ENCODE measurements at places on chromosomes 2 and 18.

- no peak for DNase-seq
Measured at GRCh38 chr18:77448046-77448445, 198.4 kb downstream of the GALR1 start.

GRCh38 chr2:217101972-217102371, 242.1 kb upstream of the TNP1 start:
- no peak for DNase-seq

DNA sequence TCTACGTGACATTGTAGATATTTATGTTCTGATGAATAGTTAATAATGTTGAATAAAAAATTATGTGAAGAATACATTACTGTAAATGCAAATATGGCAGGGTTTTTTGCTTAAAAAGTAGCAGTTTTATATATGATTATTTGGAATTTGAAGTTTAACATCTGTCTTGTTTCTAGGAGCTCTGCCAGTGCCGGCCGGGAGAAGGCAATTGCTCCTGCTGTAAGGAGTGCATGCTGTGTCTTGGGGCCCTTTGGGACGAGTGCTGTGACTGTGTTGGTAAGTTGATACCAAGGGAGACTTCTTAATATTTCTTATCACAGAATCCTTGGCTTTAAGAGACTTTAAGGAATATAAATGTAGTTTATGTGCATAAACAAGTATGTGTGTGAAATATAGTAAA, 25.2 kb downstream of the TWSG1 start:
- no peak for DNase-seq

GRCh38 chr18:42743373-42744138, 371.9 kb downstream of the RIT2 start:
- no peak for DNase-seq

DNA sequence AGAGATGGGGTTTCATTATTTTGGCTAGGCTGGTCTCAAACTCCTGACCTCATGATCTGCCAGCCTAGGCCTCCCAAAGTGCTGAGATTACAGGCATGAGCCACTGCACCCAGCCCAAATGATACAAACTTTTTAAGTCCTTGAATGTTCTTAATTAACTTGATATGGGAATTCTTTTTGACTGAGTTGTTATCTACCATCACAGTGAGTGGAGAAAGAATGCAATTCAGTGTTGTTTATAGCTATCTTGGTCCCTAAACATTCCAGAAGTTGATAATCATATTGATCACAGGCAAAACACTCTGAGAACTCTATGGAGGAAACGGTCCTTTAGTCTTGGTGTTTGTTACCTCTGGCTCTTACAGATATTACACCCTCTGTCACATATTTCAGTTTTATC, 1072.5 kb downstream of the SUCLG1 start:
- DNase-seq, result no peak

DNA sequence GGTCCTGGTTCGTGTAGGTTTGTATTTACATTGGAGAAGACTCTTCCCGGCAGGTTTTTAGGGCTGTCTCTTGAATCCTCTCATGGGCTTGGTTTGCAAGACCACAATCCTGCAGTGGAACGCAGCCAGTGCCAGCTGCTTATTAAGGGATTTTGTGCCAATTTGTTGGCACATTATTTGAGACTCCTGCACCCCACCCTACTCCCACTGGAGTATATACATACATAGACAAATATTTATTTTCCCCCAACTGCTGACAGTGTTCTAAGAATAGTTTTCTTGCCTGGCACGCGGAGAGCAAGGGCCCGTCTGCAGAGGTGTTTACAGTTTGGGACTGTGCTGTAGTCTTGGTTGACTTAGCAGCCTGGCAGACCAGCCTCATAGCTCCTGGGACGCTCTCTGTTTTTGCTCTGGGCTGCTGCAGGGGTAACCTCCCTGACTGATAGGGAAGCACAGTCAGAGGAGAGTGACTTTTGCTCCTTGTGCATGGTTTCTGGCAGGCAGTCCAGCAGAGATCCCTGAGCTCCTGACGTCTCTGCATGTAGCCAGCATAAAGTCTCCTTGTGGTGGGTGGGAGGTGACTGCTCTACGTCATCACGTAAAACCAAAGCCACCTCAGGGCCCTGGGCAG, 1.9 kb downstream of the LDLRAD4 start:
- DNase-seq, result no peak

DNA sequence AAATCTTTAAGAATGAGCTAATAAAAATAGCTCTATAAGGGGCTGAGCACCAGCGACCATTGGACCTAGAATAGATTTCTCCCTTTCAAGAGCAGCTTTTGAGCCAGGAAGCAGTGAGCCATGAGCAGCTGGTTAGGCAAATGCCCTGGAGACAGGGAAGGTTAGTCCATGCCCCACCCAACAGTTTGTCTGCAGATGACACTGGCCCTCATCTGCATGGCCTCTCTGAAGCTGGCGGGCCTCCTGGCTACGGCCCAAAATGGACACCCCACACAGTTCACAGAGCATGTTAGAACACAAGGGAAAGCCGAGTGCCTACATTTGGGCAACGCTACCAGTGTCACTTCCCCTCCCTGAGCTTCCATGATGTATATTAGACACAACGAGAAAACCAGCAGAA, 201.1 kb downstream of the MGAT5 start:
- DNase-seq, result no peak
